GF-D8 (cell line): ENCODE measurements at places on chromosomes 7 and 10.

GRCh38 chr10:91909117-91909677 is at the start of gene FGFBP3:
Gene FGFBP3, minus strand, starts transcription at chr10:91909486. Its CDS starts 517 bp downstream, at chr10:91908969.
- DNase-seq = peak; percentile 64

- no peak for DNase-seq
Observed at GRCh38 chr7:158520825-158521224, 66.8 kb downstream of the PTPRN2 start.

DNA sequence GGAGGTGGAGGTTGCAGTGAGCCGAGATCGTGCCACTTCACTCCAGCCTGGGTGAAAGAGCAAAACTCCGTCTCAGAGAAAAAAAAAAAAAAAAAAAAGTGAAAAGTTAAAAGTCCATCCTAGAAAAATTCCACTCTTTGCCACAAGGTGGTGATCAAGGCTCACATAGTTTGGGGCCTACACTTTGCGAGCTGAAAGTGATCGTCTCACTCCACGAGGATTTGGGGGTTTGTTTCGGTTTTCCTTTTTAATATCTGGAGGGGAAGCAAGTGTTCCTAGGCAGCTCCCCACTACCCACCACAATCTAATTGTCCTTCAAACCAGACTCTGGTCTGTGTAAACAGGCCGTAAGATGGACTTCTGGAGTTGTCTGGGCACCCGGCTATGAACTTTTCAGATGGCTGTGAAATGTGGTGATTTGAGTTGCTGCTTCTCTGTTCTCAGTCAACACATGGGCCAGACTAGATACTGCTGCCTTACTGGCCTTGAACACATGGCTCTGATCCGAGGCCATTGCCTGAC is 27.1 kb downstream of the PRLHR start:
- DNase-seq = no peak

- DNase-seq = no peak
Observed at GRCh38 chr10:110263164-110263563, 41.6 kb downstream of the SMNDC1 start.

DNA sequence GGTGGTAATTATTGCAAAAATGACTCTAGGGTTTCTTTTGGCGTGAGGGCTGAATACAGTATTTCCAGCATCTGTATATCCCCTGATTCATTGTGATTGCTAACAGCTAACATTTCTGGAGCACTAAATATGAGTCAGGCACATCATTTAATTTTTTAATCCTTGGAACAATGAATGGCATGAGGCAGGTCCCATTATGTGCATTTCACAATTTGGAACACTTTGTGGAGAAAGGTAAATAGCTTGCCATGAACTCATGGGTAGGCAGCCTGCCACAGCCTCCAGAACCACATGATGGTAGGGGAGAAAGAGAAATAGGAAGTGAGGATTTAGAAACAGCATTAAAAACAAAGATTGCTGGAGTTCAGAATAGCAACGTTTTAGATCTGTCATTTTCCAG is 1.7 kb downstream of the NPTX2 start:
- DNase-seq = no peak

GRCh38 chr10:34121781-34122622 is 693.1 kb downstream of the PARD3 start:
- no peak for DNase-seq
